ENCODE measurements at places on chromosomes 2 and 18. TPM values are rescaled to one million over a fixed set of nuclear protein-coding genes. Genes with fewer than 3 reads are reported as not detected.

ALPG gene
- 0.05 TPM for total RNA-seq

TXNDC2 gene
- total RNA-seq: not detected

SEH1L gene
- 63.0 TPM for total RNA-seq

RAB10 gene
- total RNA-seq: 101 TPM

GRCh38 chr2:26298638-26299393, 47.1 kb upstream of the SELENOI start:
- peak; percentile 64 for DNase-seq

DNA sequence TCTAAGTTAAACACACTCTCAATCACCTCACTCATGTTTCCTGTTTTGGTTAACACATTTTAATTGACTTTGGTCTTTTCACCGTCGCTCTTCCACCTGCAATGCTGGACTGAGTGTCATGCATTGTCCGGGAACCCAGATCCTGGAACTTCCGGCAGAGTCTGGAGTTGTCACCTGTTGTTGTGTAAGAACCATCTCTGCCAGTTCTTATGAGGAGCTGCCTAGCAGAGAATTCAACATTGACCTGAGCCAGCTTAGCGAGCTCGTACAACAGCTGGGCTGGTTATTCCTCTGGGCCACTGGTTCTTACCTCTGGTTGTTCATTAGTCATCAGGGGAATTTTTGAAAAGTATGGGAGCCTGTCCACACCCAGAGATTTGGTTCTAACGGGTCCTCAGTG, 75.7 kb downstream of the BCL2L11 start:
- peak; percentile 65 for DNase-seq

SP5 gene
- not detected for total RNA-seq

GRCh38 chr2:201180010-201180409, 2.9 kb upstream of the CASP10 start:
- DNase-seq: no peak

- DNase-seq: peak; percentile 45
These were observed 4.4 kb downstream of the NFATC1 start for GRCh38 chr18:79400091-79400590.

DNA sequence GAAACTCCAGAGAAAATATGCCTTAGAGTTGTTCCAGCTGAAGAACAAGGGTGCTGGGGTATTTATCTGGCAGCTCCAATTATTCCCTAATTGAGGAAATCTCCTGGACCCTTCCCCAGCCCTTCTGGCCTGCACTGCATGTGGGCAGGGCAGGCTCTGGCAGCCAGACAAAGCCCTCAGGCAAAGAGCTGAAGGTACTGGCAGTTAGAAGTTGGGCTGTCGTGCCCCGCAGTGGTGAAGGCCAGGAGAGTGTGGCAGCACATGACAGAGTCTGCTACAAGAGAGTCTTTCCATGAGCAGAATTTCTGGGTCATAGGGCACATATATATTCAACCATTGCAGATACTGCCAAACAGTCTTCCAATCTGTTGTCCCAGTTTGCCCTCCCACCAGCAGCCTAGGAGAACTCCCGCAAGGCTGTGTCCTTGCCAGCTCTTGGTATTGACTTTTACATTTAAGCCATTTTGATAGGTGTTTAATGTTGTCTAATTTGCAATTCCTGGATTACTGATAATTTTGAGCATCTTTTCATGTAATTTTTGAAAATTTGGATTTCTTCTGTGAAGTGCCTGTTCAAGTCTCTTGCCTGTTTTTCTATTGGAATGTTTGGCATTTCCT, 26.6 kb downstream of the ONECUT2 start:
- DNase-seq: no peak

- no peak for DNase-seq
These were observed 10.4 kb downstream of the COPS9 start for GRCh38 chr2:240125742-240126141.

ANKRD36B gene
- 67.0 TPM for total RNA-seq

GRCh38 chr18:35880788-35881455, 91.6 kb upstream of the RMP24 start:
- no peak for DNase-seq

- DNase-seq: peak; percentile 79
These were observed 837 bp upstream of the ACSL3 start for GRCh38 chr2:222859786-222860612.

- peak; percentile 14 for DNase-seq
These were observed 121.2 kb downstream of the ZAP70 start for GRCh38 chr2:97834610-97835009.

- no peak for DNase-seq
These were observed 96.1 kb downstream of the PPP1R1C start for GRCh38 chr2:182081602-182082260.

- no peak for DNase-seq
These were observed 65.4 kb downstream of the DIS3L2 start for GRCh38 chr2:232026910-232027309.

CRIM1 gene
- 765 TPM for total RNA-seq

NRP2 gene
- total RNA-seq: 165 TPM

KCNS3 gene
- 1.5 TPM for total RNA-seq

ZNF521 gene
- 173 TPM for total RNA-seq

- no peak for DNase-seq
These were observed 680.1 kb upstream of the FSHR start for GRCh38 chr2:49834433-49834832.

DNA sequence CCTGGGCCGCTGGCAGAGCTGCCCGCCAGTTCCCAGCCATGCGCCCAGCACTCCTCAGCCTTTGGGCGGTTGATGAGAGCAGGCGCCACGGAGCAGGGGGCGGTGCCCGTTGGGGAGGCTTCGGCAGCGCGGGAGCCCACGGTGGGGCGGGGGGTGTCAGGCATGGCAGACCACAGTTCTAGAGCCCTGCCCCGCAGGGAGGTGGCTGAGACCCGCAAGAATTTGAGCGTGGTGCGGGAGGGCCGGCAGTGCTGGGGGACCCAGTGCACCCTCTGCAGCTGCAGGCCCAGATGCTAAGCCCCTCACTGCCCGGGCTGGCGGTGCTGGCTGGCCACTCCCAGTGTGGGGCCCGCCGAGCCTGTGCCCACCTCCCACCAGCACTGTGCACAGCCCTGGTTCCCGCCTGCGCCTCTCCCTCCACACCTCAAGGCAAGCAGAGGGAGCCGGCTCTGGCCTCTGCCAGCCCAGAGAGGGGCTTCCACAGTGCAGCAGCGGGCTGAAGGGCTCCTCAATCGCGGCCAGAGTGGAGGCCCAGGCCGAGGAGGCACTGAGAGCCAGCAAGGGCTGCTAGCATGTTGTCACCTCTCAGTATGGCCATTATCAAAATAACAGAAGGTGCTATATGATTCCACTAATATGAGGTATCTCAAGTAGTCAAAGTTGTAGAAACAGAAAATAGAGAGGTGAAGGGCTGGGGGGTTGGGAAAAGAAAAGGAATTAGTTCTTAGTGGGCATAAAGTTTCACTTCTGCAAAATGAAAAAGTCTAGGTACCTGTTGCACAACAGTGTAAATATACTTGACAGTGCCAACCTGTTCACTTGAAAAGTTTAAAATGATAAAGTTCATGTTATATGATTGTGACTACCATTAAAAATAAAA, 72.3 kb downstream of the SH3YL1 start:
- DNase-seq: no peak

GRCh38 chr18:2777241-2777640, 69.6 kb upstream of the EMILIN2 start:
- peak; percentile 12 for DNase-seq

DNA sequence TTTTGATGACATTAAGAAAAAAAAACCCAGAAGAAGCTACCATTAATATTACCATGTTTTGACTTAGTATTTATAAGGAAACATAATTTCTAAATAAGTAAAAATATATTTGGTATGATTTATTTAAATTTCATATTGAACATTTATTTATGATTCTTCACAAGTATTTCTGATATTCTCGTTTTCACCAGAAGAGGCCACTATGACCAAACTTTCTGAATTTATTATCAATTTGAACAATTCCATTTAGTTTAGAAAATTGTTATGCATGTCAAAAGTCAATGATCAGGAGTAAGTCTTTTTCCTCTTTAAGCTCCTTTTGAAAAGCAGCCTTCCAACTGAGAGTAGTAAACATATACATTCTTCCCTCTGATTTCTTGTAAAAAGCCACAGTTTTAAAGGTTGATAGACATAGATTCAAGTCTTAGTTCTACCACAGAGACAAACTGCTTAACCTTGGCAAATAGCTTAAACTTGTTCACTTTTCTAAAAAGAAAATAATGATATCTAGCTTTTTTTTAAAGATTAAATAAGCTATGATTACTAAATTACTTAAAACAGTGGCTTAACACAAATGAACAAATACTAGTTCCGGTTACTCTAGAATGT, 329.9 kb downstream of the TRIB2 start:
- DNase-seq: peak; percentile 46

- DNase-seq: no peak
These were observed 36.1 kb downstream of the SDC1 start for GRCh38 chr2:20188851-20189250.

AQP12A gene
- not detected for total RNA-seq

DNA sequence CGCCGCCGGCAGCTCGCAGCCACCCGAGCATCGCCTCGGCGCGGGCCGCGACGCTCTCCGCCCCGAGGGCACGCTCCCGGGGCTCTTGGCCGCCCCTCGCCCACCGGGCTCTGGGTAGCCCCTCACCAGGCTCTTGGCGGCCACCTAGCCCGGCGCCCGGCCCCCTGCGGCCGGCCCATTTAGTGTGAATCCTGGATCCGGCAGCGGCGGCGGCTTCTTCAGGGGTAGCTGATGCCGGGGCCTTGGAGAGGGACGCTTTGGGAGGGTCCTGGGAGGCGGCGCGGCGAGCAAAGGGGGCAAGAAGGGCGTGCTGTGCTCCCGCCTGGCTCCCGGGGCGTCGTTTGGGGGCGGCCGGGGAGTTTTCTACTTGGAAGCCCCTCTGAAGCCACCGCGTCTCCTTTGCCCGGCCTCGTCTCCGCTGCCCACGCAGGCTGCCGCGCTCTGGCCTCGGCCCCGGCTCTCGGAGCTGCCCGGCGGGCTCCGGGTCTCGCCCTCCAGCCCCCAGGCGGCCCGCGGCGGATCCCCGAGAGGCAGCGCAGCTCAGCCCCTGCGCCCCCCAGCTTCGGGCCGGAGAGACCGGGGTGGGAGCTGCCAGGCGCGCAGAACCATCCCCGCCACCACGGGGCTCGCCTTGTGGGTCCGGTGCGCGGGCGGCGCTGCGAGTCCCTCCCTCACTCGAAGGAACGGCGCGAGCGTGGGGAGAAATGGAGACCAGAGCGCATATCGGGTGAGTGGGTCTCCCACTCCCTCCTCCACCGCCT, 509 bp downstream of the PIEZO2 start:
- DNase-seq: no peak

TRIM54 gene
- total RNA-seq: 0.74 TPM

- no peak for DNase-seq
These were observed 927.3 kb upstream of the ACVR2A start for GRCh38 chr2:146917431-146918042.

DNA sequence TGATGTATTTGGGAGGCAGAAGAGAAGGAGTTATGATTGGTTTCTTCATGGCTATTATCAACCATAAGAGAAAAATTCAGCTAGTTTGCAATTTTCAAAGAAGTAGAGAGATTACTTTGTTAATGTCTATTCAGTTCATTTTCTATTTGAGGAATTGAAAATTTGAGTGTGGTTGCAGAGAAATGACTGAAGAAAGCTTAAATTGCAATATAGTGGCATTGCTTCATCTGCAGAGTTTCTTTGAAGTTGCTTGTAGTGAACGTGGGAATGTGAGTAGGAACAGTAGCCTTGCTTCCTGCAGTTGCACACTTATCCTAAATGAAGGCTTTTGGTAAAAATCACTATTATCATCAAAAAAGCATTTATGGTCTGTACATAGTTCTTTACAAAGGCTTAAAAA, 14.7 kb upstream of the CYRIA start:
- DNase-seq: no peak

DNA sequence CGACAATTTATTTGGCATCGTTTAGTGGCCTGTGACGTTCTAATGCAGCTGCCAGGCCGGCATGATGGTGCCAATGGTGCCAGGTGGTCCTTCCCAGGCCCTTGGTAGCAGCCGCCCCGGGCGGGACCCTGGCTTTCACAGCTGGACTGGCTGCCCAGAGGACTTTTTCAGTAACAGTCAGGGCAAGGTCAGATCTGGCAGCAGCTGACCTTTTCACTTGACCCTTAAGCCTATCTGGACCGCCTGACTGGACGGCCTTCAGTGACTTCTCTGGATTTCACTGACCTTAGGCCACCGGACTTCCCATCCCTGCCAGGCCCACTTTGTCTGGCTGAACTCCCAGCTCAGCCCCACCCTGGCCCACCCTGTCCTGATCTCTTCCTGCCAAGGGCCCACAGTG, 15.9 kb downstream of the TRIB2 start:
- no peak for DNase-seq

ELOA2 gene
- not detected for total RNA-seq

DNA sequence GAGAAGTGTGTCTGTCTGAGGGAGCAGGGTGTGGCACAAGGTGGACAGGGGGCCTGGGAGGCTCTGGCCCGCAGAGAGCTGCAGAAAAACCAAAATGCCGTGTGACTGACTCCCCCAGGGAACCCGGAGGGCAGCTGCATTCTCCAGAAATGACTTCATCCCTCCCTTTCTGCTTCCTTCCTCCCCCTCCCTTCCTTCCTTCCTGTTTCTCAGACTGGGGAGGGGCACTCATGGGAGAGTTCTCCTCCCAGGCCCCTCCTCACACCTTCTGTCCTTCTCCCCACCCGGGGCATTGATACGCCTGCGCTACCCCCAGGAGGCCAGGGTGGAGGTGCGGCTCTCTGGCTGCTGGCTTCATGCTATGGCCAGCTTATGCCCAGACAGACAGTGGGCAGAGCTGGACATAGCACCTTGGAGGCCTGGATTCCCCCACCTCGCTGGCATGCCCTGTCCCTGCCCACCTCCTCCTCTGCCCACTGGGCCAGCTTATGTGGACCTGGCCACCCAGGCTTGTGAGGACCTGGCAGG, 8.2 kb upstream of the GPR17 start:
- DNase-seq: peak; percentile 65

Measured in dermis blood vessel endothelial cell (primary cell).